Posterior vena cava (tissue), 2 donors: ENCODE measurements at places on chromosomes 11 and 22. TPM values are rescaled to one million over a fixed set of nuclear protein-coding genes. Genes with fewer than 3 reads are reported as not detected.

TRIM34 gene
- 4.5 TPM for total RNA-seq

DNA sequence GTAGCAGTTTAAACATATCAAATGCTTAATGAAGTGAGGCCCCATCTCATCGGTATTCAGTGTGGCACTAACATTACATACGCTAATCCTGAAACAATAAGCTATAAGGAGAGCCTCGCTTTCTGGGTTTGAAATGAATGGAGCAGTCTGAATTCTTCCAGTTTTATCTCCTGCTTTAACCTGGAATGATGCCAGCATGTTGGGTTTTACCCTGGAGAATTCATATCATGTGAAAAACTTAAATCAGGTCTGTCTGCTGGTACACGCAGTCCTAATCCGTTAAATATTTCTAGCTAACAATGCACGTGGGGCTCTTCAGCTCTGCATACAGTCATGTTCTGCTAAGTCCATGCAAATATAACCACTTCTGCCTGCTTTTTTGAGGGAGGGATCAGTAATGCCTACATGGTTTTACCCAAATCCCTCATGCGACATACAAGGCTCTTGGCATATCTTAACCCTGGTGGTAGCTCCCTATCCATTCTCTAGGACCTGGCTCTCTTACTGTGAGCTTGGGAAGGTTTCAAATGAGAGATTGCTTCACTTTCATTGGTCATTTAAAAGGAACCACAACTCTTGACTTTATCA is 92.7 kb downstream of the COMMD9 start:
- no peak for DNase-seq

FADS3 gene
- 106 TPM for total RNA-seq

DNA sequence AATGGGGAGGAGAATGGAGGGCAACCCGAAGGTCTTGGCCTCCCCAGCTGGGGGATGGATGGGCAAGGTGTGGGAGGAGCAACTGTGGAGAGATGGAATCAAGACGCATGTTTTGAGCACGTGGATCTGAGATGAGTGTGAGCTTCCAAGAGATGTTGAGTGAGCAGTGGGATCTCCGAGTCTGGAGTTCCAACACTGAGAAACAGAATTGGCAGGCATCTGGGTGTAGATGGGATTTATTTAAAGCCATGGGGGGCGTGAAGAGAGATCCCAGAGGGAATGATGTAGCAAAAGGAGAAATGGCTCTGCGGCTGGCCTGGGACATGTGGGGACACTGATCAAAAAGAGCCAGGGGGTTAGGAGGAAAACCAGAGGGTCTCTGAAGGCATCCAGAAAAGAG is 95.6 kb downstream of the KIAA1671 start:
- no peak for DNase-seq

PHETA2 gene
- 17.3 TPM for total RNA-seq

RGL4 gene
- total RNA-seq = 1.7 TPM
